ENCODE measurements at places on chromosomes 7 and 10. TPM values are rescaled to one million over a fixed set of nuclear protein-coding genes. Genes with fewer than 3 reads are reported as not detected.

Gene STOX1
- total RNA-seq: 1.0 TPM

Gene IRF5
- total RNA-seq: 4.5 TPM

Gene PTPRZ1
- 0.97 TPM for total RNA-seq

Gene CUL2
- 8.3 TPM for total RNA-seq

Gene TMEM139
- total RNA-seq: 17.3 TPM

Gene KLHL7
- 10.0 TPM for total RNA-seq

Gene BEND7
- 11.8 TPM for total RNA-seq

Gene ETV1
- 2.1 TPM for total RNA-seq

DNA sequence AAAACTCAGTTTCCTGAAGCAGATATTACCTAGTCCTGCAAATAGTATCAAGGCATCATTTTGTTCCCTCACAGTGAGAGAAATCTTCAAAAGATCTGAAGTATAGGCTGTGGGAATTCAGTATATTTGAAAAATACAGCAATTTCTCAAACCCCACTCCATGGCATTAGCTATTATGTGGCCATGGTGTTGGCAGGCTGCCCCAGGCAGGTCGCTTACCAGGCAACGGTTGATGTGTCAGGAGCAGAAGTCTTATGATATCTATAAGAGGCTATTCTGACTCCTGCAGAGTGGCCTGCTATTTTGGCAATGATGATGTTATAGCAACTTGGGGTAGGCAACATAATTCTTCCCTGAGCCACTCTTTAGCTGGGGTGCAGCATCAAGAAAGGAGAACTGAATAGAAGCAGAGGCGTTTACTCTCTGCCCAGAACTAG lies 187.9 kb downstream of the PLXDC2 start:
- no peak overlapping the region for H3K4me3 ChIP-seq
- DNase-seq: peak; percentile 16
- peak overlapping the region; percentile 54 for H3K27ac ChIP-seq
- no peaks in the 10 kb centered on the region for H3K4me1 ChIP-seq

- H3K4me3 ChIP-seq: peak overlapping the region; percentile 55
- peak overlapping the region; percentile 42 for H3K27ac ChIP-seq
- H3K4me1 ChIP-seq: no peaks in the 10 kb centered on the region
Observed at GRCh38 chr10:116625845-116626244, 5.1 kb downstream of the PNLIPRP2 start.

GRCh38 chr7:47471831-47472230 lies 110.1 kb downstream of the TNS3 start:
- DNase-seq: no peak
- no peaks in the 10 kb centered on the region for H3K27me3 ChIP-seq
- H3K27ac ChIP-seq: peak overlapping the region; percentile 84
- H3K4me3 ChIP-seq: no peak overlapping the region
- H3K4me1 ChIP-seq: peaks cover 56% of the 10 kb centered on the region

DNA sequence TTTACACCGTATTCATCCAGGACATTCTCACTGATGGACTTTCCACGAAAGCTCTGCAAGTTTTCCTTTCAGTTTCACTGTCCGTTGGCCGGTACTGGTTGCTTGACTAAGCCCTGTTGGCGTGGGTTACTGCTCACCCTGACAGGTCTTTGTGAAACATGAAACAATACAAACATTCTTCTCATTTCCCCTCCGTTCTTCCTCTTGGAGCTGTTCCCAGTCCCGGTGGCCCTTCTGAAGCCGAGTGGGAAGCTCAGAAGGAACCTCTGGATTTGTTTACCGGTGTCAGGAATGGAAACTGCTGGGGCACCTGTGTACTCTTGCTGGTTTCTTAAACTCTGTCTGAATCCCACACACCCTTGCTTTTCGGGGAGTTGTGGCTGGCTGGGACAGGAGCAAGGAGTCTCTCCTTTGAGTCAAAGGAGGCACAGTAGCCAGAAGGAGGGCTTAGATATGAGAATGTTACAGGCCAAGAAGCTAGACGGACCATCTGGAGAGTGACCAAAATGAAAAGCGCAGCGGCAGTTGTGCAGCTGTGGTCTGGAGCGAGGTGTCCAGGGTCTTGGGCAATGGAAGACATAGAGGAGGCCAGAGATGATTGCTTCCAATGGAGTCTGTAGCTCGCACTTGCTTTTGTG lies 45.7 kb downstream of the LYZL2 start:
- no peaks in the 10 kb centered on the region for H3K27me3 ChIP-seq
- H3K36me3 ChIP-seq: no peaks in the 10 kb centered on the region
- H3K4me1 ChIP-seq: peaks cover 20% of the 10 kb centered on the region
- H3K27ac ChIP-seq: peak overlapping the region; percentile 45
- H3K4me3 ChIP-seq: peak overlapping the region; percentile 38

- no peaks in the 10 kb centered on the region for H3K36me3 ChIP-seq
- no peak overlapping the region for H3K27ac ChIP-seq
- peak; percentile 60 for DNase-seq
Observed at GRCh38 chr7:24812305-24812945, 55.2 kb upstream of the GSDME start.

GRCh38 chr10:45374350-45375052 lies 485 bp downstream of the ALOX5 start:
- peak; percentile 37 for DNase-seq
- H3K4me3 ChIP-seq: peak overlapping the region; percentile 72
- H3K4me1 ChIP-seq: no peaks in the 10 kb centered on the region
- H3K36me3 ChIP-seq: no peaks in the 10 kb centered on the region

DNA sequence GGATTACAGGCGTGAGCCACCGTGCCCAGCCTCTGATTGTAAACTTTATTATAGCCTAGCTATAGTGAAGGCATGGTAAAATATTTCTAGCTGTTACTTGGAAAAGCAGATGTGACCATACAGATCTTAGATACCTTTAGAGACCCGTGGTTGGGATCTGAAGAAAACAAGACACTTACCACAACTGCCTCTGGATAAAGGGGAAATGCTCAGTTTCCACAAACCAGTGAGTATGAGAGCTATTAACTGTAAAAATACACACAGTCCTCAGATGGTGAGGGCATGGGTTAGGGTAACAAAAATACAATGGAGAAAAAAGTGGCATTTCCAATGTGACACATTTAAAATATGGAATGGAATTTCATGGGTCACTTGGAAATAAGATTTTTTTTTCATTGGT lies 63.0 kb downstream of the ZNF438 start:
- no peak for DNase-seq
- H3K27ac ChIP-seq: no peak overlapping the region
- H3K4me1 ChIP-seq: no peaks in the 10 kb centered on the region
- no peaks in the 10 kb centered on the region for H3K36me3 ChIP-seq
- no peak overlapping the region for H3K4me3 ChIP-seq
- no peaks in the 10 kb centered on the region for H3K27me3 ChIP-seq

DNA sequence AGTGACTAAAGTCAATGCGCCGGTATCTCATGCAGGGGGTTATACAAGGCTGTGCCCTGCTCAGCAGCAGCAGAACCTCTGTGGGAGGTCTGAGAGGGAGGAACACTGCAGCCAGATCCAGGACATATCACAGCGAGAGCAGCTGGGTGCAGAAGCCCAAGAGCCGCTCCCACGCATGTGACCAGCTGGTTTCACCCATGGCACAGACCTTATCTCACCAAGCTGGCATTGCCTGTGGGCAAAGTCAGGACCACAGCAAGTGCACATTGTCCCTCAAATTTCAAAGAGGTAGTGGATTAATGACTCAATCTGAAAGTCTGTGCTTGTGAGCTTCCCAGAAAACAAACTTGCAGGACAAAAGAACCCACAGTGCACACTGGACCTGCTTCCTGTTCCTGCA lies 31.6 kb upstream of the AKR1C1 start:
- no peak overlapping the region for H3K4me3 ChIP-seq
- no peak for DNase-seq
- H3K27me3 ChIP-seq: no peaks in the 10 kb centered on the region
- H3K4me1 ChIP-seq: no peaks in the 10 kb centered on the region

DNA sequence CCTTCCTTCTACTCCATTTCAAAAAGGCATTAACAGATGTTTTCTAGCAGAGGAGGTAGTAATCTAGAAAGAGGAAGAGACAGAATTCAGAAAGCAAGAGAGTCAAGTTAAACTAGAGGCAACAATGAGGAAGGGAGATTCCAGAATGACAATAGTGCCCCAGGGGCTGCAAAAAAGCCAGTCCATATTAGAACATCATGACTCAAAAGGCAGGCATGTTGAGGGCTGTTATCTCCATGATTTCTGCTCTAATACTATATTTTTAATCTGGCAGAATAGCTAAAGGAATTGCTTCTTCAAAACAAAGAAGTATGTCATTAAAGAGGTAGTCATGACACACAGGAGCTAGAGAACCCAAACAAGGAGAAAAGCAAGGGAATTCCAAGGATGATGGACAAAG lies 599.6 kb downstream of the INHBA start:
- H3K4me1 ChIP-seq: no peaks in the 10 kb centered on the region
- H3K27me3 ChIP-seq: no peaks in the 10 kb centered on the region
- no peak overlapping the region for H3K4me3 ChIP-seq
- DNase-seq: no peak
- H3K27ac ChIP-seq: no peak overlapping the region

DNA sequence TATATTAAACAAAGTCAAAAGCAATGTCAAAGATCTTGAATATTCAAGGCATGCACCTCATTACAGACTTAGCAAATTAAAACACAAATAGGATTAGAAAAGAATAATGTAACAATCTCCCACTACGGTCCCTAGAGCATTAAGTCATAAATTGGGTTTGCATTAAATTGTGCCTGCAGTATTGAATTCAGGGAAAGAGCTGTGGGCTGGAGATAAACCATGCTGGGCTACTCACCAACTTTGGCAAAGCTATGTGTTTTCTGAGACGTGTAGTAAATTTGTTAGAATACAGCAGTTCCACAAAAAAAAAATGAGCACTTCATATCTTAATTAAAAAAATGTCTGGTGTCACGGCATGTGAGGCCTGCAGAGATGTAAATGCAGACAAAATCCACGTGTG lies 241.6 kb downstream of the SNX10 start:
- H3K4me3 ChIP-seq: no peak overlapping the region
- no peaks in the 10 kb centered on the region for H3K36me3 ChIP-seq

GRCh38 chr7:45578467-45578866 lies 4.3 kb downstream of the ADCY1 start:
- H3K27ac ChIP-seq: no peak overlapping the region
- no peaks in the 10 kb centered on the region for H3K36me3 ChIP-seq
- H3K27me3 ChIP-seq: no peaks in the 10 kb centered on the region
- DNase-seq: no peak
- H3K4me3 ChIP-seq: no peak overlapping the region
- no peaks in the 10 kb centered on the region for H3K4me1 ChIP-seq

- H3K36me3 ChIP-seq: no peaks in the 10 kb centered on the region
- H3K27me3 ChIP-seq: no peaks in the 10 kb centered on the region
- no peak overlapping the region for H3K4me3 ChIP-seq
Observed at GRCh38 chr7:120583899-120584586, 273.9 kb downstream of the TSPAN12 start.

DNA sequence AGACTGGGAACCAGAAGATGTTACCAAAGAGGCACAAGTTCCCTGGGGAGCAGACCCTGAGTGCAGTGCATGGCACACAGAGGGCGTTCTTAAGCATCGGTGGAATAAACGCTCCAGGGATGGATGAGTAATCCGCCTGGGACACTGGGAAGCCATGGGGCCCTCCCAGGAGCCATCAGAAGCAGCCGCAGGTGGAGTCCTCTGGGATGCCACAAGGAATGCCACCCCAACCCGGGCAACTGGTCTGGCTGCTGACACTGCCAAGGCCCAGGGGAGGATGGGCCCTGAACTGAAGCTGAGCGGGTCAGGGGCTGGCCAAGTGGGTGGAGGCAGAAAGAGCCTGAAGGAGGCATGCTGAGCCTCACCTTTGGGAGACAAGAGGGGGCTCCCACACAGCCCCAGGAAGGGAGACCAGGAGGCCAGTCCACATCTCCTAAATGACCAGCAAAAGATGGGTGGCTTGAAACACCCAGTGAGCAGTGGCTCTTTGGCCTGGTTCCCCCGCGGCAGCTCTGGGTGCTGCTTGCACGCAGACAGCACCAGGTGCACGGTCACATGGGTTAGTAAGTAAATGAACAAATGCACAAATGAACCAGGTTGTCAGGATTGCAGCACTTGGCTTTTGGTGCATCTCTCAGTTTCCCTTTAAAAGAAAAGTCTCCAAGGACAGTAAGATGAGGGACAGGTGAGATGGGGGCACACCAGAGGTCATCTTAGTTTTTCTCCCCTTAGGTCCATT lies 141.3 kb upstream of the ZMIZ1 start:
- H3K36me3 ChIP-seq: no peaks in the 10 kb centered on the region
- H3K27me3 ChIP-seq: no peaks in the 10 kb centered on the region
- H3K4me3 ChIP-seq: no peak overlapping the region
- no peak for DNase-seq

DNA sequence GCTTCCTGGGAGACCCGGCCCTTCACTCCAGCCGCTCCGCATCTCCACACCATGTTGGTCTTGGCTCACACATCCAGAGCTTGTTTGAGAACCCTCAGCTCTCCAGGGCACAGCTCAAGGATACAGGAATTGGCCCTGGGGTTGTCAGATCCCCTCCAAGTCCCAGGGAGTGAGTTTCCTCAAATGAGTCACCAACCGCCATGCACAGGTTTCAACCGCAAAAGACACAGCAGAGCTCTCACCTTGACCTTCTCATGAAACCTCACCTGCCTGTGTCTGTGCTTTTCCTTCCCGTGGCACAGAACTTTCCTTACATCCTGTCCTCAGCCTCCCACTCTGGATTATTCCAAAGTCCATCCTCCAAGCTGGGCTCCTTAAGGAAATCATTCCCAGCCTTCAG lies 20.6 kb downstream of the AZGP1 start:
- no peak overlapping the region for H3K27ac ChIP-seq
- no peaks in the 10 kb centered on the region for H3K27me3 ChIP-seq
- no peaks in the 10 kb centered on the region for H3K4me1 ChIP-seq
- DNase-seq: no peak

DNA sequence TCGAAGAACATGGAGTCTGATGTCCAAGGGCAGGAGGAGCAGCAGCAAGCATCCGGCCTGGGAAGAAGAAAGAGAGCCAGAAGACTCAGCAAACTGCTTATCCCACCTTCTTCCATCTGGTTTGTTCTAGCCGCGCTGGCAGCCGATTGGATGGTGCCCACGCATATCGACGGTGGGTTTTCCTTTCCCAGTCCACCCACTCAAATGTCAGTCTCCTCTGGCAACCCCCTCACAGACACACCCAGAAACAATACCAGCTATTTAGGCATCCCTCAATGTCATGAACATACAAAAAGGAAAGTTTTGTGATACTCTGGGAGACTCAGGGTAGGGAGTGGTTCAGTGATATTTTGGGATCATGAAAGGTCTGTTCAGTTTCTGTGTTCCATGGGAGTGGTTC lies 139.6 kb downstream of the LYZL1 start:
- no peak for DNase-seq
- no peak overlapping the region for H3K27ac ChIP-seq
- H3K4me1 ChIP-seq: no peaks in the 10 kb centered on the region

GRCh38 chr10:97047788-97048187 lies 138.0 kb downstream of the SLIT1 start:
- no peaks in the 10 kb centered on the region for H3K36me3 ChIP-seq
- DNase-seq: no peak
- no peak overlapping the region for H3K4me3 ChIP-seq
